ENCODE measurements at places on chromosomes 7 and 10.

DNA sequence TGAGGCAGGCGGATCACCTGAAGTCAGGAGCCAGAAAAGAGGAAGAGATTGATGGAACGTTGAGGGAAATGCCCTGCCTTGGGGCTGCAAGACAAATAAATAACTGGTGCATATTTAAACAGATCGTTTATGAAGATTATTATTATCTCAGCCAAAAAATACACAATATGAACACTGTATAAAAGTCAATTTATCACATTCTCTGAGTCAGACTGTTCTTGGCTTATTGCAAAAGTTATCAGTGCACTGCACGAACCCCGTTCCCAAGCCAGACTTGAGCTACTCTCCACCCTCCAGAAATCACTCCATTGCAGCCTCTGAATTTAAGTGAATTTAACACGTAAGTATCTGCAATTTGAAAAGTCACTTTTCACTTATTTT is 1.6 kb downstream of the DNMBP start:
- DNase-seq, result no peak

GRCh38 chr7:104231054-104232046 is 23.5 kb upstream of the ORC5 start:
- DNase-seq, result peak; percentile 80

GRCh38 chr7:49762666-49763065 is 10.8 kb upstream of the VWC2 start:
- no peak for DNase-seq

DNA sequence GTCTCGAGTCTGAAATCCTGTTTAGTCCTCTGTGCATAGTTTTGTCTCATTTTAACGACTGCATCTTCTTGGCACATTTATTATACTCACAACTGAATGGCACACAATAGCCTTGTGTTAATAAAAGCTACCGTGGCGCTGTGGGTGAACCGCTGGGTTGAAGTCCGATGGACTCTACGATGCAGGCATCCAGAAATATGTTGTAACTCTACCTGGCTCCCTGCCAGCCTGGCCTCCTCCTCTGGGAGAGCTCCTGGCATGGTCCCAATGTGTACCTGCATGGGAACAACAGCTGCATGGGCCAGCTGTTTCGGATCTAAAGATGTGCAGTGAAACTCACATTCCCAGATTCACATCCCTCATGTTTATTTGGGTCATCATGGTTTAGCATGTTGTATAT is 3.7 kb upstream of the DPYSL4 start:
- no peak for DNase-seq

GRCh38 chr10:970311-971149 is 17.7 kb upstream of the GTPBP4 start:
- peak; percentile 4 for DNase-seq

DNA sequence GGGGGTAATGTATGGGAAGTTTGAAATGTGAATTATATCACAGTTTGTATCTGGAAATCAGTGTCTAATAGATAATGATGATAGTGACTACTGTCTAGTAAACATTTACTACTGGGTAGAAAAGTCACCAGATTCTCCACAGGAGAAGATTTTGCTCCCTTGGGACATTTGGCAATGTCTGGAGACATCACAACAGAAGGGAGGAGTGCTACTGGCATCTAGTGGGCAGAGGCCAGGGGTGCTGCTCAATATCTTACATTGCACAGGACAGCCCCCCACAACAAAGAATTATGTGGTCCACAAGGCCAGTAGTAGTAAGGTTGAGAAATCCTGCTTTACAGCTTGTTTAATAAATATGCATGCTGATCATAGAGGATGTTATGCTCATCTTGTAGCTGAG is 92.3 kb upstream of the PRPS1L1 start:
- no peak for DNase-seq

- no peak for DNase-seq
These were observed 281.1 kb upstream of the DKK1 start for GRCh38 chr10:52032681-52033629.

- DNase-seq, result no peak
These were observed 700 bp downstream of the NIPSNAP2 start for GRCh38 chr7:55965100-55965470.

DNA sequence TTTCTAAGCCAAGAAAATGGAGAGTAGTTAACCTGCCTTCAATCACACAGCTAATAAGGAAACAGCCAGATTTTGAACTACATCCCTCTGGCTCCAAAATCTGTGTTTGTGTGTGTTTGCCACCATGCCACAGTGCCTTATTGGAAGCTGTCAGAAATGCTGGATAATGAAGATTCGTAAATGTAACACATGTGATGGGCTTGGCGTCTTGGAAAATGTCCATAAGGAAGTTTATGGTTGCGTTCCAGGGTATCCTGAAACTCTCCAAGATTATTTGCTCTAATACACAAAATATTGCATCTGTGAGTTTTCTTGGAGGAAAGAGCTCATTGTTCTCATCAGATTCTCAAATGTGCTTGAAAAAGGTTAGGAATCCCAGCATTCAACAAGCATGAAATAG is 22.7 kb downstream of the MYOF start:
- DNase-seq, result no peak

Measured in GM13976 (cell line).